ENCODE measurements at places on chromosomes 16 and 17. TPM values are rescaled to one million over a fixed set of nuclear protein-coding genes. Genes with fewer than 3 reads are reported as not detected.

Gene LGALS9B
- total RNA-seq = not detected

Gene KRTAP4-3
- total RNA-seq = not detected

Gene TMEM88
- 1.2 TPM for total RNA-seq

Gene CNTNAP1
- total RNA-seq = 1.4 TPM

Gene KRT17
- total RNA-seq = not detected

Gene KDM8
- total RNA-seq = 13.9 TPM

- DNase-seq = no peak
- H3K4me1 ChIP-seq = no peaks in the 10 kb centered on the region
- H3K36me3 ChIP-seq = no peaks in the 10 kb centered on the region
- H3K4me3 ChIP-seq = peak overlapping the region; percentile 21
- H3K27me3 ChIP-seq = peaks cover 6% of the 10 kb centered on the region
Observed at GRCh38 chr17:44628243-44629188, 27.8 kb upstream of the MEIOC start.

- no peak overlapping the region for H3K27ac ChIP-seq
- no peak for DNase-seq
- H3K4me3 ChIP-seq = no peak overlapping the region
- H3K36me3 ChIP-seq = no peaks in the 10 kb centered on the region
Observed at GRCh38 chr16:66052745-66053144, 313.7 kb upstream of the CDH5 start.

DNA sequence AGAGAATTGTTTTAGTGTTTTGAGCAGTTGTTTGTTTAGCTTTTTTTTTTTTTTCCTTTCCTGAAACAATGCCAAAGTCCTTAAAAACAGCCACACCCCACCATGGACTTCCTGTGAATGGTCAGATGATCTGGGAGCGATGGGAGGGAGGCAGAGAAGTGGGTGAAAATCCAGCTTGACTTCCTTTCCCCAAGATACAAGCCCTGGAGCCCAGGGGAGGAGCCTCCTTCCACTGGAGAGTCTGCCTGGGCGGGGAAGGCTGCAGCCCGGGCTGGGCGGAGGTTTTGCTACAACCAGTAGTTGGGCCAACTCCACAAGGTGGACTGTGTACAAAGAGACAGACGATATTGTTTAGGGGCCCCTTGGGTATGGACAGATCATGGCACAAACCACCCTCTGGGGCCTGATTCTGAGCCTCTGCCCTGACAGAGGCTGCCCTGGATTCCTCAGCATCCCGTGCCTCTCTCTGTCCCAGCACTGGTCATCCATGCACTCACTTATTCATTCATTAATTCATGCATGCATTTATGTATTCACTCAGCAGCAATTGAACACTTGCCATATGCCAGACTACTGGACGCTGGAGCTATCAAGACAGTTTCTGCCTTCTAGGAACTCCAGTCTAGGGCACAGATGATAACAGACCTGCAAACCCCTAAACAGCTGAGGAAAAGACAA, 29.8 kb downstream of the WSB1 start:
- H3K27me3 ChIP-seq = peaks cover 3% of the 10 kb centered on the region
- no peak overlapping the region for H3K27ac ChIP-seq
- H3K4me3 ChIP-seq = no peak overlapping the region

- no peak for DNase-seq
- no peaks in the 10 kb centered on the region for H3K27me3 ChIP-seq
- H3K4me3 ChIP-seq = no peak overlapping the region
- H3K27ac ChIP-seq = no peak overlapping the region
- H3K4me1 ChIP-seq = no peaks in the 10 kb centered on the region
- H3K36me3 ChIP-seq = peaks cover 93% of the 10 kb centered on the region
Observed at GRCh38 chr16:31745900-31746299, 127.7 kb upstream of the ZNF267 start.

- no peak overlapping the region for H3K27ac ChIP-seq
- H3K4me1 ChIP-seq = no peaks in the 10 kb centered on the region
Observed at GRCh38 chr17:41824086-41824485, 11.3 kb downstream of the FKBP10 start.

- peaks cover 74% of the 10 kb centered on the region for H3K4me1 ChIP-seq
- no peak overlapping the region for H3K27ac ChIP-seq
- H3K36me3 ChIP-seq = no peaks in the 10 kb centered on the region
- H3K27me3 ChIP-seq = no peaks in the 10 kb centered on the region
- no peak overlapping the region for H3K4me3 ChIP-seq
Observed at GRCh38 chr17:39640591-39641031, 3.7 kb downstream of the STARD3 start.

Measured in activated naive CD4-positive, alpha-beta T cell treated with anti-CD3 and anti-CD28 coated beads for 36 hours (primary cell).